Activated CD4-positive, alpha-beta T cell treated with anti-CD3 and anti-CD28 coated beads, Interleukin-2, amount 50 U/mL, for 4 hours (primary cell): ENCODE measurements at places on chromosomes 1 and 21.
A peak's percentile ranks its signal among the peaks of the same experiment; 100 is the strongest.

- DNase-seq, result no peak
Observed at GRCh38 chr1:160374306-160375110, 7.6 kb downstream of the NHLH1 start.

DNA sequence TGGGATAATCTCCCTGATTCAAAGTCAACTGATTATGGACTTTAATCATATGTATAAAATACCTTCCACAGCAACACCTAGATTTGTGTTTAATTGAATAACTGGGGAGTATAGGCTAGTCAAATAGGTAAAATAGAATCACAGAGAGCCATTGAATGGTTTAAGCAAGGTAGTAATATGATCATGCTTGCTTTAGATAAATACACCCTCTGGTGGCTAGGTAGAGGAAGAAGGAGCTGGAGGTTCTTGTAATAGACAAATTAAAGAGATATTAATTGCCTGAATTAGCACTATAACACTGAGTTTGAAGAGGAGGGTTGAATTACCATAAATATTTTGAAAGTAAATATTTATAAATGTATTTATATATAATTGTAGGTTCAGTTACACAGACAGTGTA, 40.3 kb downstream of the DIRAS3 start:
- DNase-seq, result no peak

GRCh38 chr1:234927312-234927970, 201.2 kb downstream of the TOMM20 start:
- DNase-seq, result no peak

- DNase-seq, result no peak
Observed at GRCh38 chr1:54883349-54884102, 3.5 kb downstream of the DHCR24 start.

- no peak for DNase-seq
Observed at GRCh38 chr1:50139339-50140181, 30.8 kb downstream of the ELAVL4 start.

DNA sequence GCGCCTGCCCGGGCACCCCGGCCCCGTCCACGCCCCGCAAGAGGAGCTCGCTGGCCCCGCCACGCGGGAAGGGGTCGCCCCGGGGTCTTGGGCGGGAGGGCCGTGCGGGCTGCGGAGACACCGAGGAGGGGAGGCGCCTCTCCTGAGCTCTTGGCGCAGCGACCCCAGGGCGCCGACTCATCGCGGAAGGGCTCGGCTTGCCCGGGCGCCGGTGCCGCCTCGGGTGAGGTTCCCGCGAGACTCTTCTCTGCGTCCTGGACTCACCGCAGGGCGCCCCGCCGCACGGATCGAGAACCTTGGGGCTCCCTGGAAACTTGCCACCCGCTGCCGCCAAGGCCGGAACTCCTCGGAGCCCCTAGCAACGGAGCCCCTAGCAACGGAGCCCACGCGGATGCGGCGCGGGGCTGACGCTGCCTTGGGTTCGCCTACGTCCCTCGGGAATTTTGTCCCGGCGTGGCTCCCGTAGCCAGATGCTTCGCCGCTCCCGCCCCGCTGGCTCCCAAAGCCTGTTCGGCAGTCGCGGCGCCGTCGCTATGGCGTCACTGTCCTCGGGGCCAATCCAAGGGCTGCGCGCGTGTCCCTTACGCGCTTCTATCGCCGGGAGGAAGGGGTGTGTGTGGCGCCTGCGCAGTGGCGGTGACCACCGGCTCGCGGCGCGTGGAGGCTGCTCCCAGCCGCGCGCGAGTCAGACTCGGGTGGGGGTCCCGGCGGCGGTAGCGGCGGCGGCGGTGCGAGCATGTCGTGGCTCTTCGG, at the start of gene ATAD3A:
Gene ATAD3A, plus strand, starts transcription at position 630 of the 753 bp plus-strand sequence. Its CDS starts 107 bp downstream, at position 737.
- DNase-seq, result peak; percentile 97

GRCh38 chr1:2785631-2786328, 15.7 kb downstream of the TTC34 start:
- no peak for DNase-seq

- no peak for DNase-seq
Observed at GRCh38 chr21:39503123-39503762, 51.5 kb downstream of the SH3BGR start.

DNA sequence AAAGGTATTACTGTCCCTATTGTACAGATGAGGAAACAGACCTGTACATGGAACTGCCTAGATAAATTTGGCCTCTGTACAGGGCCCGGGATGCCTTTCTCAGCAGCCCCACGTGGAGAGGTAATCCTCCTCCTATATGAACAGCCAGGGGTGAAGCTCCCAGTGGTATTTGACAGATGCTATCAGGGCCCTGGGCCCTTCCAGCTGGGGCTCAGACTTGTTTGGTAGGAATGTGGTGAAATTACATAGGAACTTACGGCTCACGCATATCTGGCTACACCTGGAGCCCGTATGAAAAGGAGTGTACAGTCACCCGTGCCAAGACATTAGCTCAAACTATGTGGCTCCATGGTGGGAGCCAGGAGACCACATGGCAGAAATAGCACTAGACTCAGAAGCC, 24.8 kb upstream of the TCEA3 start:
- no peak for DNase-seq

DNA sequence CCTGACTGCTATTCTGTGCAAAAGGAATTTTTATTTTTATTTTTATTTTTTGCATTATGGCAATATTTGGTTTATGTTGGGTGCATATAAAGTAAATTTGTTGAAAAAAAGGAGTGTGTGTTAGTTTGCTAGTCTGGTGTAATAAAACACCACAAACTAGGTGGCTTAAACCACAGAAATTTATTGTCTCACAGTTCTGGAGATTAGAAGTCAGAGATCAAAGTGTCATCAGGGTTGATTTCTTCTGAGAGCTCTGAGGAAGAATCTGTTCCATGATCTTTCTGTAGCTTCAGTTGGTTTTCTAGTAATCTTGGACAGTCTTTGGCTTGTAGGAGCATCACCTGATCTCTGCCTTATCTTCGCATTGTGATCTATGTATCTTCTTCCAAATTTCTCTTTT, 6.5 kb downstream of the SLC30A7 start:
- DNase-seq, result no peak

DNA sequence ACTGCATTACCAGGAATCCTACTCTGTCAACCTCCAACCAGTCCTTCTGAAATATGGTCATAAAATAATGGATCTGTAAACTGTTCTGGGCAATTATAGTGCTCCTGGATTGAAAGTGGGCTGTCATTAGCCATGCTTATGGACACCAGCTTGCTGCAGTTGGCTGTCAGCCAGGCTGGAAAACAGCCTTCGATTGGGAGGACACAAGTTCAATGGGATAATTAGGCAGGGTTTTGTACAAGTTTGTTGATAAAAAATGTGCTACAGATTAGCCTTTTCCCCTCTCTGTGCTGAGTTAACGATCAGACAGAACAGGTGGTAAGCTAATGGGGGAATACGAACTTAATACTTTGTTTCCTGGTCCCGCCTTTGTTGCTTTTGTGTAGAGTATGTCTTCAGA, 413.9 kb downstream of the DUSP10 start:
- no peak for DNase-seq

DNA sequence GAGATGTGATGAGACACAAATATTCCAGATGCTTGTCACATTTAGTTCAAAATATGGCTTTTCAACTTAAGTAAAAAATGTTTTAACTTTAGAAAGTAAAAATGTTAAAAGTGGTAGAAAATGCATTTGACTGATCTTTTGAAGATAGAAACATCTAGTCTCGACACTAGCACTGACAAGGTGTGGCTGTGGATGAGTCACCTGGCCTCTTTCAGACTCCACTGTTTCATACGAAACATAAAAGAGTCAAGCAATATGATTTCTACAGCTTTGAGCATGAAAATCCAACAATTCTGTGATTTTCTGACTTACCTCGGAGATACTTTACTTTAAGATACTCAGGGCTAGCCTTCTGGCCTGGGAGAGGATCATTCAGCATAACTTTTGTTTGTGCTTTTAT, 47.7 kb downstream of the TTC13 start:
- DNase-seq, result no peak

GRCh38 chr1:72481420-72481970, 199.2 kb upstream of the NEGR1 start:
- no peak for DNase-seq

- no peak for DNase-seq
Observed at GRCh38 chr1:179788259-179788658, 45.2 kb downstream of the FAM163A start.

DNA sequence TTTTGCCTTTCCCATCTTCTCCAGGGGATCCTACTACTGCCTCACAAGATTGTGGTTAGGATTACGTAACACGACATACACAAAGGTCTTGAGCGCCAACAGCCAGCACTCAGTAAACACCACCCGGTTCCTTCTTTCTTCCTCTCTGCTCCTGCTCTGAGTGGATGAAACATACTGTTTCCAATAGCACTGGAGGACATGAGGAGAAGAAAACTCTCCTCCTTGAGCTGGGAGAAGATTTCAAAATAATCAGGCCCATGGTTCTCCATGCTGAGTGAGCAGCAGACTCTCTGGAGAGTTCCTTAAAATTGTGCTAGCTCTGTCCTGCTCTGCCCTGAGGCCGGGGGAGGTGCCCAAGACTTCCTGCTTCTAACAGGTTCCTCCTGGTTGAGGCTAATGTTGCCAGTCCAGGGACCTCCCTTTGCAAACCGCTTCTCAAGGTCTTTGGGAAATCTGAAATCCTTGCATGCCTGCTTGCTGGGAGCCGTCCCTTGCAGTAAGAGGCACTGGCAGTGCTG, 29.4 kb upstream of the MX1 start:
- no peak for DNase-seq

DNA sequence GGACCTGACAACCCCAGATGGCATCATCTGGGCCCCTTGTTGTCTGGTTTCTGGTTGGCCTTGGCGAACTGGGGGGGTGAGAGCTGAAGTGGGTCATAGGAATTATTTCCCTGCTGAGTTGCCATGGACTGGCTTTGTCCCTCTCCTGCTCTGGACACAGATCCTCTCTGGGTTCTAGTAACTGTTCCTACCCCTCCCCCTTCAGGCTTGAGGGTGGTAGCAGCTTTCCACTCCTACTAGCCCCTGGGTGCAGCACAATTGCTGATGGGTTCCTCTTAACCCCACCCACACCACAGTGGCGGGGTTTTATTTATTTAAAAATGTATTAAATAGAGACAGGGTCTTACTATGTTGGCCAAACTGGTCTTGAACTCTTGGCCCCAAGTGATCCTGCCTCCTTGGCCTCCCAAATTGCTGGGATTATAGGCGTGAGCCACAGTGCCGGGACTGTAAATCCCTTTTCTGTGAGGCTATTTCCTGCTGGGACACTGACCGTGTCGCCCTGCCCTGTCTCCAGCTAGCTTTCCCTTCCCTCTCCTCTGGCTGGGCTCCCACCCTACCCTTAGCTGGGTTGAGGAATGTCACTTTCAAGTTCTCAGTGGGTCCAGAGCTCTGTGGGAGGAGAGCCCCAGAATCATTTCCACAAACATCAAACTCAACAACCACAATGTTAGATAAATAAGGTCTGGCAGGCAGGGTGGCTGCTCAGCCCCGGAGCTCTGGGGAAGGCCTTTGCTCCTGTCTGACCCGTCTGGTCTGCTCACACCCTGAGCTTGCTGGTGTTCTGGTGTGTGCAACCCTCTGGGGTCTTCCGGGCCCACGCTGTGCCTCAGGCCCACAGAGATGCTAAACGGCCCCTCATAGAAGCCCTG, 112.7 kb upstream of the WNT4 start:
- DNase-seq, result no peak

GRCh38 chr1:113219377-113219776, 146.4 kb downstream of the LRIG2 start:
- no peak for DNase-seq

DNA sequence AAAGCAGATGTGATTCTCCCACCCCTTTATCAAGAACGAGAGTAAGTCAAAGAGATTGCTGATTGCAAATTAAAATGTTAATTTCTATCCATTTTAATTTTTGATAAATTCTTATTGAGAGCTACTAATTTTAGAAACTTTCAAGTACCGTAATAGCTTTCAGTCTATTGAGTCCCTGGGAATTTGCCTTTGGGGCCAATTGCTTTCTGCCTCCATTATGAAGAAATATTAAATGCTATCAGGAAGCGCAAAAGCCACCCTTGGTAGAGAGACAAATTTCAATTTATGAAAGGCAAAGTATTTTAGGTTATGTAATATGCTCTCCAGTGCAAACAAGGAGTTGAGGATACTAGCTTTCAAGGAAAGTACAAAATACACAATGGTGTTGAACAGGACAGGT, 332.2 kb downstream of the RGS7 start:
- DNase-seq, result no peak
